ENCODE measurements at places on chromosomes 7 and 10. TPM values are rescaled to one million over a fixed set of nuclear protein-coding genes. Genes with fewer than 3 reads are reported as not detected.

GRCh38 chr7:109179601-109180000 is 609.9 kb downstream of the DNAJB9 start:
- no peak overlapping the region for H3K4me3 ChIP-seq
- no peak for DNase-seq
- no peaks in the 10 kb centered on the region for H3K27me3 ChIP-seq
- H3K4me1 ChIP-seq = no peaks in the 10 kb centered on the region
- H3K27ac ChIP-seq = no peak overlapping the region

Gene DBNL
- 202 TPM for total RNA-seq

DNA sequence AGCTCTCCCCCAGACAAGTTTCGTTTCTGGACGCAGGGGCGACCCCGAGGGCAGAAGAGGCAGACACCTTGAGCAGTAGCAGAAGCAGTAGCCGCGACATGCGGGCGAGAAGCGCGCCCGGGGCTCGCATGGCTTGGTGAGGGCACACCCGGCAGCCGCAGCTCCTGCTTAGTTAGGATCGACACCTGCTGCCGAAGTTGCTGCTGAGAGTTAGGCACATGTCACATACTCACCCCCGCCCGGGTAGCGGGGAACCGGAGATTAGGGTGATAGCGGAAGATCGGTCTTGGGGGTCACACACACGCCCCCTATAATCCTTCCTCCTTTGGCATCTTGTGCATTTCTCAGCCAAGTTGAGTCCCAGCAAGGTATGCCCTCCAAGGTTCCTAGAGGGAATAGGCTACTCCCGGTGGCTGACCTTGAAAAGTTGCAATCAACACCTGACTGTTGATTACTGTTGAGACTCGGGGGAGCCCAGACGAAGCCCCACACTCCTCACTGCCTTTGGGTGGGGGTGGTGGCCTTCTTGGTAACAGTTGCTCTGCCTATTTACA is 668 bp downstream of the GPR37 start:
- H3K4me1 ChIP-seq = peaks cover 7% of the 10 kb centered on the region
- H3K27me3 ChIP-seq = peaks cover 41% of the 10 kb centered on the region
- H3K36me3 ChIP-seq = no peaks in the 10 kb centered on the region
- no peak for DNase-seq
- H3K27ac ChIP-seq = no peak overlapping the region
- H3K4me3 ChIP-seq = peak overlapping the region; percentile 48

DNA sequence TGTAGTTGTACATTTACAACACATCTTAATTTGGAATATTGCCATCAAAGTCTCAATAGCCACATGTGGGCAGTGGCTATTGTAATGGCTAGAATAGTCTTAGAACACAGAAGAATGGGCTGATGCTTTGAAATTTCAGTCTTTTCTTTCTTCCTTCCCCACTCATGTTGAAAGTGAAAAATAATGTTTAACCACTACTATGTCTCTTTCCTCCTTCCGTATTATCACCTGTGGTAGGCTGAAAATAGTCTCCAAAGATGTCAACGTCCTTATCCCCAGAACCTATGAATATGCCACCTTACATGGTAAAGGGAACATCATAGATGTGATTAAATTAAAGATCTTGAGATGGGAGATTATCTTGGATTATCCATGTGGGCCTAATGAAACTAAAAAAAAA is 154.0 kb downstream of the SUGCT start:
- H3K36me3 ChIP-seq = no peaks in the 10 kb centered on the region
- no peak overlapping the region for H3K4me3 ChIP-seq
- no peak for DNase-seq

GRCh38 chr7:42621543-42622219 is 290.2 kb downstream of the C7orf25 start:
- H3K4me3 ChIP-seq = no peak overlapping the region
- H3K27me3 ChIP-seq = peaks cover 13% of the 10 kb centered on the region
- H3K4me1 ChIP-seq = peaks cover 6% of the 10 kb centered on the region
- H3K27ac ChIP-seq = no peak overlapping the region
- no peaks in the 10 kb centered on the region for H3K36me3 ChIP-seq
- DNase-seq = no peak

Gene STEAP4
- not detected for total RNA-seq

DNA sequence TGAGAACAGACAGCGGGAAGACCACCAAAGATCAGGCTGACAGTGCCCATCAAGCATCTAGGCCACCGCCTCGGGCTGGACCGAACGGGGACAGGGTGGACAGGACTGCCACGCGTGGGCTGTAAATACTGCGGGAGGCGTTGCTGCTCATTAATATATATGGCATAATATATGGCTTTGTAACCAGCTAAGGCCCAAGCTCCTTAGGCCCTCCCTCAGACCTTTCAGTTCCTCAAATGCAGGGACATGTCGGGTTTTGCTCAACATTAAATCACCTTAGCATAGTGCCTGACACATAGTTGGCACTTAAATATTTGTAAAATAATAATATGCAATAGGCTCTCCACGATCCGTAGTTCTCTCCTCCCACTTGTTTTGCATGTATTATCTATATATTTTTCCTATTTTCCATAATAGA is 402 bp upstream of the TMEM168 start:
- peaks cover 12% of the 10 kb centered on the region for H3K36me3 ChIP-seq
- H3K4me1 ChIP-seq = peaks cover 35% of the 10 kb centered on the region
- no peaks in the 10 kb centered on the region for H3K27me3 ChIP-seq
- H3K4me3 ChIP-seq = peak overlapping the region; percentile 100
- no peak for DNase-seq
- peak overlapping the region; percentile 96 for H3K27ac ChIP-seq

DNA sequence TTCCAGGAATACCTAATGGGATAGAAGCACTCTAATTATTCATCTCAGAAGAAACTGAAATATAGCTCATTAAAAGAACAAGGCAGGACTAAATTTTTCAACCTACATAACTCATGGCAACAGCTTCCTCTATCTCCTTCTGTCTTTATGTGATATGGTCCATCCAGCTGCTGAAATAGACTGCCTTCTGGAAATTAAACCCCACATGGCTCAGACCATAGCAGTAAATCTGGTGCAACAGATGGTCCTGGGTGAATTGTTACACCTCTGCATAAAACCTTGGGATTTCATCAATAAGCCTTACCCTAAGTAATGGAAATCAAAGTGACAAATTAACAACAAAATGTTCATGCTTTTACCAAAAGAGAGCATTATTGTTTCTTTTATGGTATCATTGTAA is 205.6 kb upstream of the CSTF2T start:
- no peak overlapping the region for H3K27ac ChIP-seq
- H3K36me3 ChIP-seq = no peaks in the 10 kb centered on the region
- no peaks in the 10 kb centered on the region for H3K4me1 ChIP-seq
- no peaks in the 10 kb centered on the region for H3K27me3 ChIP-seq
- DNase-seq = no peak

GRCh38 chr10:129796710-129797420 is 167.2 kb downstream of the EBF3 start:
- H3K27me3 ChIP-seq = no peaks in the 10 kb centered on the region
- no peak for DNase-seq
- no peaks in the 10 kb centered on the region for H3K36me3 ChIP-seq
- no peak overlapping the region for H3K27ac ChIP-seq

GRCh38 chr7:24462117-24462516 is 111.1 kb upstream of the PALS2 start:
- H3K4me1 ChIP-seq = no peaks in the 10 kb centered on the region
- no peak for DNase-seq
- H3K27me3 ChIP-seq = no peaks in the 10 kb centered on the region
- H3K36me3 ChIP-seq = no peaks in the 10 kb centered on the region

DNA sequence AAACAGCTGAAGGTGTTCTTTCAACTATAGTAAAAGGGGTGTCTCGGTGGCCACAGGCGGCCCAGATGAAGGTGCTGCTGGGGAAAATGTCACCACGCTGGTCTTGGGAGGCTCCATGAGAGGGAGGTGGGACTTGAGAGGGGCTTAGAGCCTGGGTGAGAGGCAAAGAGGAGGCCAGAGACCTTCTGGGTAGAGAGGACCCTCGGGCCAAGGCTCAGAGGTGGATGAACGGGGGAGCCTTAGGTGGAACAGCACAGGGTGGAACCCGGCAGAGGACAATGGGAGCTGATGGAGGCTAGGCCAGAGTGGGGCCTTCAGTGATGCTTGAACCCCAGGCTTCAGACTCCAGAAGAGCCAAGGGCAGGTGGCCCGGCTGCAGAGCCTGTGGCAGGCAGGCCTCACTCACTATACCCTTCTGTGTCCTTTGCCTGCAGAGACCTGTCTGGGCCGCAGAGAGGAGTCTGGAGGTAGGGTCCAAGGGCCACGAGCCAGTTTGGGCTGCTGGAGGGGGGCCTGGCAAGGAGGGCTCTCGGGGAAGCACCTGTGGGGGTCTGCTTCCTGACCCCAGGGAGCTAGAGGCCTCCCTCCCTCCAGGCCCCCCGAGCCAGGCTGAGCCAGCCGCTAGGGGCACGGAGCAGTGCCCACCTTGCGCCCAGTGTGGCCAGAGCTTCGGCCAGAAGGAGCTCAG is 32.1 kb downstream of the ZNF783 start:
- H3K36me3 ChIP-seq = no peaks in the 10 kb centered on the region
- peak overlapping the region; percentile 65 for H3K27ac ChIP-seq
- DNase-seq = no peak
- peaks cover 5% of the 10 kb centered on the region for H3K4me1 ChIP-seq
